ENCODE measurements at places on chromosomes 4 and X.

DNA sequence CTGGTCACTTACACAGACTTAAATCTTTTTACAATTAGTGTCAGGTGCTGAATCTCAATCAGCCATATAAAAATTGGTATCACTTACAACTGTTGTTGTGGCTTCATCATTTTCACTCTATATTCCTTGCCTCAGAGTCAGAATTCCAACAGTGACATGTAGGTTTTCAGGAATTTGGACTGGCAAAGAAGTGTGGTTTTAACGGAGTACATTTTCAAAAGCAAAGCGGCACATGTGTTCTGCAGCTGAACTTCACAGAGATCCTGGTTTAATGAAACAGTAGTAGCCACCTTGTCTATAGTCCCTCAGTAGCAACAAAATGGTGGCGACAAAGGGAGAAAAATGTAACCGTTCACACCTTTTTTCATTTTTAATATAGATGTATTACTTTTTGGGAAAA is 486.6 kb downstream of the FAT4 start:
- no peak for ATAC-seq

DNA sequence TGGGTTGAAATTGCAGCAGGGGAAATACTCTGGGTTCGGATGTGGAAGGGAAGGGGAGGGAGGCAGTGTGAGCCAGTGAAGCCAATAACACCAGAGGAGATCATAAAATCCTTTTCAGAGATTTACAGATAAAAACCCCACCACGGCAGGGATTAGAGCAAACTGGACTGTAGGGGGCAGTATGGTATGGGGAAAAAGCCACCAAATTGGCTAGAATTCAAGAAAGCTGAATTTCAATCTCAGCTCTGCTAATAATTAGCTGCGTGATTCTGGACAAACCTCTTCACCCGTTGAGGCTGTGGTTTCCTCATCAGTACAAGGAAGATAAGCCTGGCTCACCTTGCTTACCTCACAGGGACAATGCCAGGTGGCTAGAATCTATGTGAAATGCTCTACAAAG is 108.1 kb downstream of the ATG4A start:
- ATAC-seq: no peak

DNA sequence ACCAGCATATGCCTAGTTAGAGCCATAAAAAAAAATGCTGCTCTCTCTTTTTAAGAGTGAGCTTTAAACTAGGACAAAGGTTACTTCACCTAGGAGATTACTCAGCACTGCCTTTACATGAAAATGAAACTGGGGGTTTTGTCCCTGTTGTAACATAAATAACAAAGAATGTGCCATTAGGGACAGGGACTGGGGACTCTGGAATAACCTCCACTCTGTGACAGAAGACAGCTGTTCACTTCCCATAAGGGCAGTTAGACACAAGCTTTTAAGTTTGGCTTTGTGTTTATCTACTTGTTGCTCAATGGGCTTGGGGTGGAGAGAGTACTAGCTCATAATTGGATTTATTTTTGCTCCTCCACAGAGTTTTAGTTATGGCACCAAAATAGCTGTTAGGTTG is 11.9 kb downstream of the ENPEP start:
- ATAC-seq: no peak

- ATAC-seq: no peak
Measured at GRCh38 chr4:119207051-119207450, 5.5 kb upstream of the USP53 start.

- ATAC-seq: no peak
Measured at GRCh38 chr4:102322736-102323135, 22.5 kb downstream of the SLC39A8 start.

All from activated CD4-positive, CD25-positive, alpha-beta regulatory T cell treated with anti-CD3 and anti-CD28 coated beads, Interleukin-2, amount 50 U/mL, for 24 hours (primary cell).